ENCODE measurements at places on chromosomes 5 and 9.

- DNase-seq = no peak
Observed at GRCh38 chr5:169742771-169743296, 105.8 kb downstream of the DOCK2 start.

DNA sequence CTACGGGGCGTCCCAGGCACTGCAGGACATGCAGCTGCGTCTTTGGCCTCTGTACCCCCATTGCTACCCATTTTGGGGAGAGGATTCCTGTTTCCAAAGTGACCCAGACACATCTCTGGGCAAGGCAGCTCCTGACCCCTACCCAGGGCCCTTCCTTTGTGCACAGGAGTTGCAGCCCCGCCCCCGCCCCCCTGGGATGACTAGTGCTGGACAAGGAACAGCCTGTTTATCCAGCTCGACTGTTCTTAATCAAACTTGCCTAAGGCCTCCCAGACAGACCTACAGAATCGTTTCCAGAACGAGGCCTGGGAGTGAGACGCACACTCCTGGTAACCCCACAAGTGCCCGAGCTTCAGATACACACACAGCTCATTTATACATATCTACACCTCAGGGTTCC lies 13.2 kb downstream of the DIPK1B start:
- no peak for DNase-seq

DNA sequence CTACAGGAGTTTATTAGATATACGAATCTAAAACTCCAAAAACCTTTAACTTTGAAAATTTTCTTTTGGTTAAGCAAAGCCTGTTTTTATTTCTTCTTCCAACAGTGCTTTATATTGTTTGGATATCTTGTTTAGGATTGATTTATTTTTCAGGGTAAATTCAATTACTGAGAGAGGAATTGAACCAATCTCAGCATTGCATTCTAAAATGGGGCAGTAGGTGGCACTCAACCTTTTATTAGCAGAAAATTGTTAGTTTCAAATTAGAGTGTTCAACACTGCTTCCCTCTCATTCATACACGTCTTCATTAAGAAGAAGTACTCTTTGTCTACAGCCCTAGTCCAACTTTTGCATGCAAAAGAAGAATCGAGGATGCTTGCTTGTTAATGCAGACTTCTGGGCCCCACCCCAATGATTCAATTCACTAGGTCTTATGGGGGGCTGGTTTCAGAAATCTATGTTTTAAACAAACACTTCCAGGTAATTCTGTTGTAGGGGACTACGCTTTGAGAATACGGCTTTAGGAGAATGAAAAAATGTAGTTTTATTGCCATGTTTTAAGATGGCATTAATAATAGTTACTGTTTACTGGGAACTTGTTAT lies 26.6 kb downstream of the MRPL22 start:
- DNase-seq = no peak

GRCh38 chr5:117299936-117300328 lies 725.3 kb upstream of the SEMA6A start:
- DNase-seq = no peak

DNA sequence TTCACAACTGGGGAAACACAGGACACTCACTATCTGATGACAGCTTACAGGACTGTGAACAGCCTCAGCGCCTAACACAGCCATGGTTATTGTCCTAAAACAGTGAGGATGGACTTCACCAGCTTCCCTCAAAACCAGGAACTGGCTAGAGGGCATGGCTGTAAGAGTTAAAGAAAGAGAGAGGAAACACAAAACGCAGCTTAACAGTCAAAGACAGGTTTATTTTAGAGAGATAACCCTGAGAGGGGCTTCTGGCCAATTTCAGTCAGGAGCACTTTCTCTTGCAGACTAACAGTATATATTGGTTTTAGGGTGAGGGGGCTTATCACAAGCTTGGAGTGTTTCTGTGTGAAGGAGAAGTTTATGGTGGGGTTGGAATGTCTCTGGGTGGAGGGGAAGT lies 35.7 kb upstream of the RANBP17 start:
- DNase-seq = no peak

DNA sequence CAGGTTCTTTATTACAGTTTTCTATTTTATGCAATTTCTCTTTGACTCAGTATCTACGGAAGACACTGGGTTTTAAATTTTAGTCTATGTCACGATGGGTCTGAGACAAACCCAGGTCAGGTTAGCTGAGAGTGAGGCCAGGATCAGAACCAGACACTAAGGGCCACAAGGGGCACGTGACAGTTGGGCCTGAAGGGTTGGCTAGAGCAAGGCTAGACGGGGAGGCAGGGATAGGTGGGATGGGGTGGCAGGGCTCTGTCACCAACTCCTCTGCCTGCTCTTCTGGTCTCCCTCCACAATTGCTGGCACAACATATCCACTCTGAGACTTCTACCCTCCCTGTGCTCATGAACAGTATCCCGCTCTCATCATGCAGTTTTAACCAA lies 76.4 kb downstream of the MED27 start:
- no peak for DNase-seq

DNA sequence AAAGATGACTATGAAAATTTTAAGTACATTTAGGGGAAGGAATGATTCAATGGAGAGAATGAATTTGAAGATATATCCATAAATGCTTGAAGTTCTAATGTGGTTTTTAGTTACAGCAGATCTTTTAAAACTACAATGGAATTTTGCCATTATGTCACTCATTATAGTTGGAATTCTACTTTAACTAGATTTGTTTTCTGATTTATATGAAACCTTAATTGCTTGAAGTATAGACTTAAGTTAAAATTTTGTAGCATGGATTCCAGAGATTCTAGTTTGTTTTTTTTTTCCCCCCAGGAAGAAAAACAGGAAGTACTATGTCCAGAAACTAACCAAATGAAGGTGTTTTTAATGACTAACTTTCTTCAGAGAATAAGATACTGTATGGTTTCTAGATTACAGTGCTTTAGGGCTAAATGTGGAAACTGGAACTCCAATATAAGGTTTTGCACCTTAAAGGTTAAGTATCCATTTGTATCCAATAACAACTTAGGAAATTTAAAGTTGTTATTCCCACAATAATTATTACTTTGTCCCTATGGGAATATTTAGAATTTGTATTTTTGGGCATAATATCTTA lies 70.3 kb downstream of the ZSWIM6 start:
- DNase-seq = no peak

GRCh38 chr9:135864447-135865049 lies 42.8 kb downstream of the CAMSAP1 start:
- peak; percentile 60 for DNase-seq

- peak; percentile 49 for DNase-seq
Observed at GRCh38 chr9:20620650-20621470, 1.4 kb downstream of the MLLT3 start.

DNA sequence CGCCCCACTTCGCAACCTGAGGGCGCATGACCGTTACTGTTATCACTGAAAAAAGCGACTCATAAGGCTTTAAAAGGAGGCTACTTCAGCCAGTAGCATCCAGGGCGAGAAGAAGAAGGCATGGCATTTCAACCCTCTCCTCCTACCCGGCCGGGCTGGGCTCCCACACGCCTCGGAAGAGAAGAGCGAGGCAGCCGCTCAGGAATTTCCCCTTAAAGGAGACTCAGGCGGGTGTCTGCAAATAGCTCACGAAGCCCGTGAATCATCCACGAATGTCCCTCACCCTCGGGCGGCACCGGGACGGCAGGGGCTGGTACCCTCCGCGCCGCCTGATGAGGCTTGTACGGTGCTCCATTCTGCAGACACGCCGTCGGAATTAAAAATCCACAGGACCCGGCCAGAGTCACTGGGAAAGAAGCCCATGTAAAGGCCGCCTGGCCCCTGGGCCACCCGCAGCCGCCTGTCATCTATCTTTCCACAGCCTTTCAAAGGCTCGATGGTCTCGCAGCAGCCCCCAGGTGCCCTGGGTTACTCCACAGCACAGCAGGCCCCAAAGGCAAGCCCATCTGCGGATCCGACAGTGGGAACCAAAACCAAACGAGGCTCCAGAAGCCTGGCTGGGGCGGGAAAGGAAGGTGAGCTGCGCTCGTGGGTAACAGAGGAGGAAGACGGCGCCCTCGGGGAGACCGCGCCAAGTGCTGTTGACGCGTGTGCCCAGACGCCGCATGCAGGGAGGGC lies 11.8 kb downstream of the SLC12A7 start:
- no peak for DNase-seq

DNA sequence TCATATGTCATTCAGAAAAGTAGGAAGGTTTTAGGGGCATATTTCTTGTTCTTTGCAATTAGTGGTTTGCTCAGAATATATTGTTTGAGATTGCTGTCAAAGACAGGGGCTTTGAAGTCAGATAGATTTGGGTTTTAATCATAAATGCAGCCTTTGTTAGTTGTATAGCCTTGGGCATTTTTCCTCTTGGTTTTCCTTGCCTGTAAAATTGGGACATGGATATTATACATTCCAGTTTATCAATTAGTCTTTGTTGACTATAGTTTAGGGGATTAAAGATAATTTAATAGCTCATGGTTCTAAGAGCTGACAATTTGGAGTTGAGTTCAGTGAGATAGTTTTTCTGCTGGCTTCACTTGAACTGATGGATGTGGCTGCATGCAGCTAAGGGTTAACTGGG lies 88.9 kb downstream of the DMAC1 start:
- DNase-seq = no peak

DNA sequence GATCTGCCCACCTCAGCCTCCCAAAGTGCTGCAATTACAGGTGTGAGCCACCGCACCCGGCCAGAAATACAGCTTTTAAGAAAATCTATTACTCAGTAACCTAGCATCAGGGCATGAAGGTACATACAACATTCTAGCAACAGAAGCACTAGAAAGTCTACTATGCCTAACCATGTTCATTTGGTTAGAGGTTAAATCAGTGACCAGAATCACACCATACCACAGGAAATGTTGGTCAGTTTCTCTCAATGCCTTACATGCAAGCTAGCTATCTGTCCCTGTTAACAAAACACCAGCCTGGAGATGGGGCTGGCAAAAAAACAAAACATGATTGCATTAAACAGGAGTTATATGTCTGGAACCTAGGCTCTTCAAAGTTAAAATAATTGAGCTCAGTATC lies 104.1 kb downstream of the STRBP start:
- no peak for DNase-seq

GRCh38 chr9:134427153-134427782 lies 101.0 kb downstream of the RXRA start:
- no peak for DNase-seq

- no peak for DNase-seq
Observed at GRCh38 chr9:32525709-32526030, 326 bp downstream of the RIGI start.

GRCh38 chr9:97803167-97804058 lies 49.6 kb upstream of the FOXE1 start:
- DNase-seq = peak; percentile 67

DNA sequence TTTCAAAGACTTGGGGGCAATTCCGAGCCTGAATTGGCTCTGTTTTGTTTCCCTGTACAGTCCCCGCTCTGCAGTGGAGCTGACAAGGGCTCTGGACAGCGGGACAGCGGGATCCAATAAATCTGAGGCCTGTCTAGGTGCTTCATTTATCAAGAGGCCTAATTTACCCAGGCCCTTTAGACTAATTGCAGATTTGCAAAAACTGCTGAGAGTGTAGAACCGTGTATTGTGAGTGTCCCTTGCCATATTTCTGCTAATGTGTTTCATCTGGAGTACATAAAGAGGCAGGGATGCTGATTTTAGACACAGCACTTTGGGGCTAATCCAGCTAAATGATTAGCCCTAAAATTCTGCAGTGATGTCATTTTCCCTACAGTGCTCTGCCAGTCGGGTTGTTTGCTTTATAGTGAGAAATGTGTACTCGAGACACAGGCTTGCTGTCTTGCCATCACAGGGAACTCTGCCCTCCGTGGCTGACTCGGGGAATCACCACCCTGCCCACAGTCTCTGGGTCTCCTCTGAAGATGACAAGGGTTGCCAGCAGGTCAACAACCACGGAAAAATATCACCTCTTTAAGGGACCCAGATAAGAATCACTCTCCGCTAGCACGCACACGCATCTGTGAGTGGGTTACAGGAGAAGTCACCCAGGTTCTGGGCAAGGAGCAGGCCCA lies 592.0 kb downstream of the BNC2 start:
- no peak for DNase-seq

DNA sequence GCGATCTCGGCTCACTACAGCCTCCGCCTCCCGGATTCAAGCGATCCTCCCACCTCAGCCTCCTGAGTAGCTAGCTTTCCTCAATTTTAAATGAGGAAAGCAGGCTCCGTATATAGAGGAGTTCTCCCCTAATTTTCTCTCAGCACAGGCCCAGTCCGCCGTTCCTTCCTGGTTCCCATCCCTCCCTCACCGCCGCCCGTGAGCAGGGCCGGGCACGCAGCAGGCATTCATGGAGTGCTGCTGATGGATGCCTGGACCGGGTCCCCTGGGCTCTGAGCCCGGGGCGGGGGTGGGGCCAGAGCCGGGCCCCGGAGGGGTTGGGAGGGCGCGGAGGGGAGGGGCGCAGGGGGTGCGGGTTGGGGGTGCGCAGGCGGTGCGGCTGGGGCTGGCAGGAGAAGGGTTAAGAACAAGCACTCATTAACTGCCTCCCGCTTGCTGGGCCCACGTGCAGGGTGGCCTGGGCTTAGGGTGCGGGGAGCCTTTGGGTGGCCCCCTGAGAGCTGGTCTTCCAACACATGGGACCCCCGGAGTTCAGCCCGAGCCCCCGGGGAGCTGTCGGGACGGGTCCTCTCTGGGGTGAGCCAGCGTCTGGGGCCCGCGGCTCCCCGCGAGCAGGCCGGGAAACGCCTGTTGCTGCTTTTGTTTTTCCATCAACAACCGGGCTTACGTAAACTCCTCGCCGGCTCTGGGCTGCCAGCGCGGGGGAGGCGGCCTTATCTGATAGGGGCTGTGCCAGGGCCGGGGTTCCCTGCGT lies 33.7 kb downstream of the LHX2 start:
- no peak for DNase-seq

DNA sequence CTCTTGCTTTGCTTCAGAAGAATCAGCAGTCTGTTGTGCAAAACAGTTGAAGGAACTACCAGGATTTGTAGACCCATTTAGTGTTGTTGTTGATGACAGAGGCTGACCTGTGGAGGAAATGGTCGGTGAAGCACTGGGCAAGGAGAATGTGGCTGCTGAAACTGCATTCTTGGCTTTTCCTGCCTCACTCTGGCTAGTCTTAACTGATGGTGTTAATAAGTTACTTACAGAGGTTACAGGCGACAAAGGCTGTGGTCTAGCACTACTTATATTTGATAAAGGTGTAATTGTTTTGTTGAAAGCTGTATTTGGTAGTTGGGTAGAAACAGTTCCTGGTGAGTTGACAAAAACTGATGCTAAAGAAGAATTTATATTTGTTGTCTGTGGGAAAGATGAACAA lies 31.5 kb downstream of the MLANA start:
- no peak for DNase-seq

GRCh38 chr5:150448334-150448733 lies 1.2 kb downstream of the RPS14 start:
- DNase-seq = no peak

- no peak for DNase-seq
Observed at GRCh38 chr5:119353213-119353612, 2.6 kb upstream of the TNFAIP8 start.

GRCh38 chr5:124932791-124933600 lies 186.6 kb upstream of the ZNF608 start:
- DNase-seq = no peak
